ENCODE measurements at places on chromosomes 13 and 19.

GRCh38 chr19:884420-885211 is 8.4 kb downstream of the MED16 start:
- no peaks in the 10 kb centered on the region for H3K27me3 ChIP-seq
- H3K36me3 ChIP-seq: peaks cover 52% of the 10 kb centered on the region
- no peak overlapping the region for H3K4me3 ChIP-seq
- H3K4me1 ChIP-seq: peaks cover 3% of the 10 kb centered on the region
- no peak overlapping the region for H3K27ac ChIP-seq

- H3K27ac ChIP-seq: no peak overlapping the region
- H3K27me3 ChIP-seq: no peaks in the 10 kb centered on the region
- no peaks in the 10 kb centered on the region for H3K36me3 ChIP-seq
- H3K4me3 ChIP-seq: no peak overlapping the region
Measured at GRCh38 chr13:20356444-20356843, 124.3 kb upstream of the GJB6 start.

- H3K4me3 ChIP-seq: no peak overlapping the region
- H3K27me3 ChIP-seq: no peaks in the 10 kb centered on the region
- peaks cover 43% of the 10 kb centered on the region for H3K4me1 ChIP-seq
- DNase-seq: no peak
Measured at GRCh38 chr13:21055511-21056045, 5.8 kb downstream of the LATS2 start.

DNA sequence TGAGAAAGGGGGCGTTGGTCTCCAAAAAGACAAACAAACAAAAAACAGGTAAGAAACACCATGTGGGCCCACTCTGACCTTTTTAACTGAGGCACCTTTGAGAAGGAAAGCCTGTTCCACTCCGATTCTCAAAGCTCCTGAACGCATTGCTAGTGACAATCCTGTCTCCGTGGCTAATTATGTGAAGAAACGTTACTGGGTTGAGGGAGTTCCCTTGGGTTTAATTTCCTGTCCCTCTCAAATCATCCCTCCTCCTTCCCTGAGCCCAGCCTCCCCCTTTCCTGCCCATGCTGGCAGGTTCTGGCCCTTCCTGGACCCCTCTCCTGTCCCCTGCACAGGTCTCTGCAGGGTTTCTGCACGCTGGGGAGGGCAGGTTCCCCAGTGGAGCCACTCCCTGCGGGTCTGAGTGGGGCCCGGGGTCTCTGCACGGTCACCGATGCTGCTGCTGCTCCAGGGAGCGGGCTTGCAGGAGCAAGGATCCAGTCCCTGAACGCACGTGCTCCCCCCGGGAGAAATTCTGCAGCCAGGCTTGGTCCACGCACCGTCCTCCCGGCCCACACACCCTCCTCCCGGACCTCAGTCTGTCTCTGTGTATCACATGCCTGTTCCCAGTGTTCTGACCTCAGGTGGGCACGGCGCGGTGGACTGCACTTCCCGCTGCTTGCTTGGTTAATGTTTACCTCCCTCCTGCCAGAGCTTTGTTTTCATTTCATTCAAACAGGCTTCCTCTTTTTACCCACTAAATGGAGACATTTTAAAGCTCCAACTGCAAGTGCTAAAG is 76.4 kb upstream of the MCF2L start:
- DNase-seq: no peak
- H3K36me3 ChIP-seq: no peaks in the 10 kb centered on the region
- H3K27ac ChIP-seq: no peak overlapping the region
- no peak overlapping the region for H3K4me3 ChIP-seq

DNA sequence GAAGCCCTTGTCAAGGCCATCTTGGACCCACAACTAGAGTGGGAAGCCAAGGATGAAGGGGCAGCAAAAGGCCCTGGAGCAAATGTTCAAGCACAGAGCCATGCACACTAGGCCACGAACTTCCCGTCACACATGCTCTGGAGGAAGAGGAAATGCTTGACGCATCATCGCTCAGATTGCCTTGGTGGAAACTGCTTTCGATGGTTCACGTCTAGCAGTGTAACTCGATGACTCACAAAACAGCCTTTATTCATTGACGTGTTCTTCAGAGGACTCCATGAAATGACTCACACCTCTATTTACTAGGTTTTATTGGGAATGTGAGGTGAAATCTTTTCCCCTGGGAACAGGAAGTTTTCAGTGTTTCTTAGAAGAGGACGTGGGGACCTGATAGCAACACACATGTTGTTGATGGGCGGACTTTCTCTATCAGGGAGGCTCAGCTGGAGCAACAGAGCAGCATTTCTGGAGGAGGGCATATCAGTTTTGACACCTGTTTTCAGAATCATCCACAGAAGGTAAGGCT is 79.8 kb upstream of the FLT1 start:
- H3K27me3 ChIP-seq: peaks cover 3% of the 10 kb centered on the region
- no peaks in the 10 kb centered on the region for H3K36me3 ChIP-seq
- peak; percentile 100 for DNase-seq

DNA sequence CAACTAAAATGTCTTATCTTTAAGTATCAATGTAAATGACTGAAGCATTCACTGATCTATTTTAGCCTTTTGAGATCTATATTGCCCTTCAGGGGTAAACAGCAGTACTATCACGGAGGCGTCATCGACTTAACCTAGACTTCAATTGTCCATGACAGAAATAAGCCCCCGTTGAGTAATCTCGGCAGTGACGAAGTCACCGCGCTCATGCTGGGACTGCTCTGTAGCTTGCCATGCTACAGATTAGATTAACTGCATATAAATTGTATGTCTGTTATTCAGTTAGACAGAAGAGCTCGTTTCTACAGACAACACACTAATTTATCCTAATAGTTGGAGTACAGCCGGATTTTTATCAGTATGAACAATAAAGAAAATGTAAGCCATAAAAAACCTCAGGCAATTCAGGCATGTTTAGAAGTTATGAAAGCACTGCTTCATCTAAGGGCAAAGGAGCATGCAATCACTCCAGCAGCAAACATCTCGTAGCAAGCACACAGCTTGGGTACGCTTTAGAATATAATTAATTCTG is 56.6 kb downstream of the TUBGCP3 start:
- no peaks in the 10 kb centered on the region for H3K27me3 ChIP-seq
- peaks cover 27% of the 10 kb centered on the region for H3K36me3 ChIP-seq
- H3K27ac ChIP-seq: no peak overlapping the region
- no peaks in the 10 kb centered on the region for H3K4me1 ChIP-seq

GRCh38 chr19:46049597-46049996 is 8.8 kb upstream of the IGFL4 start:
- no peaks in the 10 kb centered on the region for H3K4me1 ChIP-seq
- no peaks in the 10 kb centered on the region for H3K36me3 ChIP-seq
- no peak overlapping the region for H3K27ac ChIP-seq
- no peak for DNase-seq
- H3K27me3 ChIP-seq: peaks cover 1% of the 10 kb centered on the region
- H3K4me3 ChIP-seq: no peak overlapping the region

DNA sequence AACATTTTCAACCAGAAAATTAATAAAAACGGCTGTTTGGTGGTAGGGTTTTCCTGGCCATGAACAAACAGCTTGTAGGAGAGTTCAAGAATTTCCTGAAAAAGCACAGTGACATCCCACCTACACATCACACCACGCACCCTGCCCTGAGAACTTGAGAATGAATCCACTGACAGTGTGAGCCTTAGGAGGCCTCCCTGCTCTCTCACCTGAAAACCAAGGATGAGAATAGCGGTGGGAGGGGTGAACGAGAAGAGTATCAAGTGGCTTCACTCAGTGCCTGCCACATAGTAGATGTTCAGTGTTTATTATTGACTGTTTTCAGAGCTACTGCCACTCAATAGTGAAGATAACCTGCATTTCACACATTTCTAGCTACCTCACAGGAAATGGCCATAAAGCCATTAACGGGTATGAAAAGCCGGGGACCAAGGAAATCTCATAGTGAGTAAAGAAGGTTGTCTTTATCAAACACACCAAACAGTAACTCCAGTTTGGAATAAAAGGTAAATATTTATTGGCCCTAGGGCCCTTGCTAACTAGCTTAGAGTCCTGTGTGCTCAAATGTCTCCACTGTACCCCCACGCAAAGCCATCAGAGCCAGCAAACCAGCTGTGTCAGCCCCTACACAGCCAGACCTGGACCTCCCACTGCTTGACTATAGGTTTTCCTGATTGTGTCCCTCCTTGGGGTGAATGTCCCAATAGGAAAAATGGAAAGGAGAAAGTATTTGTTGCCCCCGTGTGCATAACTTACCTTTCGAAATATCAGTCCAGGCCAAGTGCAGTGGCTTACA is 40.6 kb downstream of the TPT1 start:
- no peaks in the 10 kb centered on the region for H3K36me3 ChIP-seq
- H3K27ac ChIP-seq: no peak overlapping the region
- DNase-seq: no peak
- no peak overlapping the region for H3K4me3 ChIP-seq
- no peaks in the 10 kb centered on the region for H3K27me3 ChIP-seq
- H3K4me1 ChIP-seq: no peaks in the 10 kb centered on the region

DNA sequence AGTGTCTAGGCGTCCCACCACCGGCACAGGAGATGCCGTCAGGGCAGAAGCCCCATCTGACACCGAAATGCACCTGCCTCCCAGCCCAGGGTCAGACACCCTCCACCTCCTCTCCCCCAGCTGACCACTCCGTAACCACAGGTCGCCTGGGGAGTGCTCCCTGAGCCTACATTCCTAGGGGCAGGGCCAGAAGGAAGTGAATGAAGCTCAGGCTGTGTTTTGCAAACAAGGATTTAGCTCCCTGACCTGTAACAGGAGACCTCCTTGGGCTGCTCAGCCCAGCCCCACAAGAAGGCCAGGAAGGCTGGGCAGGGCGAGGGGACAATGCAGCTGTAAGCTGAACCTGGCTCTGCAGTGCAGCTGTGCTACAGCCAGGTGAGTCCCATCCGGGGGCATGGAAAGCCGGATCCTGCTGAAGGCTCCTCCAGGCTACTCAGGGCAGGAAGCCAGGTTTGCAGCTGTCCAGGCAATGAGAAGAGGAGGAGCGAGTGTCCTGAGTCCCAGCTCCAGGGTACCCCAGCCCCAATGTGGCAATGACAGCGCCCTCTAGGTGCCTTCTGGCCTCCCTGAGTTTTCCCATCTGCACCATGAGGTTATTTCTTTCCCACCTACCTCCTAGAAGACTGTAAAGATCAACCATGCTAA is 42.1 kb downstream of the RHPN2 start:
- H3K4me3 ChIP-seq: no peak overlapping the region
- H3K27ac ChIP-seq: no peak overlapping the region
- no peaks in the 10 kb centered on the region for H3K36me3 ChIP-seq
- DNase-seq: no peak
